ENCODE measurements at places on chromosomes 16 and 17.

GRCh38 chr16:4790871-4791270 is 2.7 kb upstream of the SEPTIN12 start:
- DNase-seq, result no peak

DNA sequence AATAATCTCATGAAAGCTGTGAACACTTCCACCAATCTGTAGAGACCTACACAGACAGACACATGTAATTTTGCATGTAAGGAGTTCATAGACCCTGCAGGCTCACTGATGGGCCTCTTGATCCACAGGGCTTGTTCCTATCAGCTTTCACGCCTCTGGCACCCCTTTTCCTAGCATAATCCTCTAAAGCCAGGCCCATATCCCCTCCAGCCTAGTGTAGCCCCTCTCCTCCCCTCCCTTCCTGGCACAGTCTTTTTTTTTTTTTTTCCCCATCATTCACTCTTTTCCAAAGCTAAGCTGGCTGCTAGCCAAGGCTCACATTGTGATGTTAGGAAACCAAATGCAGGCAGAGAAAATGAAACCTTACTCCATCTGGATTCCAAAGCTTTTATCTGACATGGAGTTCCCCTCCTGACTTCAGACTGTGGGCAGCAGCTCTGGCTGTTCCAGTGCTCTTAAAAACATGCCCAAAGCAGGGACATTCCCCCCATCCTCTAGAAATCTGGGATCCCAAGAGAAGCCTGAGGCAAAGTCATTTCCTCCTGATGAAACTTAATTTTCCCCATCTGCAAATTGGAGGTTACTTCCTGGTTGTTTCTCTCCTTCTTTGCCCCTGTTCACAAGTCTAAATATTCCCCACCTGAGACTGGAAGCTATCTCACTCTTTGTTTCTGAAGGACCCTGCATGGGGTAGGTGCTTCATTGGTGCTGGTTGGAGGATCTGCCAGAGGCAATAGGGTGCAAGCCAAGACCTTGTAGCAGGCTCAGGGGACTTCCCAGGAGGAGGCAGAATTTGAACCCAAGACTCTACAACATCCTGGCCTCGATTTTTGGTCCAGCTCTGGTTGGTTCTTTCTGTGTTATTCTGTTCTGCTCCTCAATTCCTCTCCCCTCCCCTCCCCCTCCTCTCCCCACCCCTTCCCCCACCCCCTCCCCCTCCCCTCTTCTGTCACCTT is 9.9 kb upstream of the CCL5 start:
- no peak for DNase-seq

DNA sequence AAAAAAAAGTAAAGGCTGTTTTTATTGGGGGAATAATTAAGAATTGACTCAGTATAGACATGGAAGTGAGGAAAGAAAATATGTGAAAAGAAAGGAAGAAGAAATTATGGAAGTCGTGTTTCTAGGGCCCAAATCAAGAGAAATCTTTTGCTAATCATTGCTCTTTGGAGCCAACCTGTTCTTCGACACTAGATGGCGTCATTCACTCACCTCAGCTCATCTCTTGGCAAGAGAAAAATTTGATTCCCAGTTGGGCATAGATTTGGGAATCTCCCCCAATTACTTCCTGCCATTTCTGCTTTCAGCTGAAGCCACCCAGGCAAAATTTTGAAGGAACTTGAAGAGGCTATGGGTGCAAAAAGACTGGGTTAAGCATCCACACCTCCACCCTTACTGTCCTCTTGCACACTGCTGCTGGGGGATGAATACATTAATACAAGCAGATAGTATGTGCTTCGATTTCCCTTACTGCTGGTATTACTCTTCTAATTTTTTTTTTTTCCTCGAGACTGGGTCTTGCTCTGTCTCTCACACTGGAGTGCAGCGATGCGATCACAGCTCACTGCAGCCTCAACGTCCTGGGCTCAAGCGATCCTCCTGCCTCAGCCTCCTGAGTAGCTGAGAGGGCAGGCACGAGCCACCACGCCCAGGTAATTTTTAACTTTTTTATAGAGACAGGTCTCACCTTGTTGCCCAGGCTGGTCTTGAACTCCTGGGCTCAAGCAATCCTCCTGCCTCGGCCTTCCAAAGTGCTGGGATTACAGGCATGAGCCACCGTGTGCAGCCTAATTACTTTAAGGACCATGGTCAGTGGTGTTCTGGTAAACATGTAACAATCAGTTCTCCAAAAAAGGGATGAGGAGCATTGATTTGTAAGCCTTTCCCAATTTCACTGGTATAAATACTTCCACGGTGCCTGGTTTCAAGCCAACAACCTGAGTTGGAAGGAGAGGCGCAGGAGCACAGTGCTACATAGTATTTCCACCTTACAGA is 13.5 kb downstream of the PSMD7 start:
- peak; percentile 47 for DNase-seq

- DNase-seq, result no peak
Measured at GRCh38 chr16:29806641-29807425, 504 bp downstream of the MAZ start.

- DNase-seq, result no peak
Measured at GRCh38 chr16:11360641-11361373, 15.5 kb downstream of the RMI2 start.

DNA sequence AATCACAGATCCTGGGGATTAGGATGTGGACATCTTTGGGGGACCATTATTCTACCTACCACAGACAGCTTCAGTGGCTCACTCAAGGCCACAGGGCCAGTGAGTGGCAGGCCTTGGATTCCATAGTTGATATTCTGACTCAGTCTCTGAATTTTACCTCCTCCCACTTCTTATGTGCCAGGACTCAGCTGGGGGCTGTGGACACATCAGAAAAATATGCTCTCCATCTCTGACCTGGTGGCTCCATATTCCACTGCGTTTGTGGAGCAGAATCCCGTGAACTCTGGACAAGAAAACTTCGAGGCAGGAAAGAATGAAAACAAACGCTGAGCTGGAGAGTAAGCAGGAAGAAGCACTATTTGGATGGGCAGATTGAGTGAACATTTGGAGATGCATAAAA is 301.8 kb upstream of the MAF start:
- no peak for DNase-seq

- DNase-seq, result no peak
Measured at GRCh38 chr17:81616877-81617276, 20.0 kb downstream of the NPLOC4 start.

DNA sequence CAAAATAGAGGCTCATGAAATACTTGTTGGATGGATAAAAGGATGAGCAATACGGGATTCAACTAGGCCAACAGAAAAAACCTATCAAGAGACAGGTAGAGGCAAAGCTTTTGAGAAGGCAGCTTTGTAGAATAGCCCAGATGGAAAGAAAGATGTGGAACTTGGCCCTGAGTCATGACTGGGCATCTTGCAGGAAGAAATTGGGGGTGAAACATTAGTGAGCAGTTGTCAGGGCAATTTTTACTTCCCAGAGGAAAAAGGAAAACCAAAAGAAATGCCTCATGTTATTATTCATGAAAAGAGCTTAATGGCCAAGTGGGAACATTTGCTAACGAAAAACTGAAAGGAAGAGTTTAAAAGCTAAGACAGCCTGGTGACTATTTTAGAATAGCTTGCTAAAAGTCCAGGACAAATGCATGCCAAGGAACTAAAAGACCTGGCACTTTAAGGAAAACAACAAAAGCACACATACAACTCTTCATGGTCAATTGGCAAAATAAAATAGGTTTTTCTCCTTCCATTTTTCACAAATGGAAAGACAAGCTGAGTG is 180.1 kb downstream of the HS3ST3A1 start:
- no peak for DNase-seq

DNA sequence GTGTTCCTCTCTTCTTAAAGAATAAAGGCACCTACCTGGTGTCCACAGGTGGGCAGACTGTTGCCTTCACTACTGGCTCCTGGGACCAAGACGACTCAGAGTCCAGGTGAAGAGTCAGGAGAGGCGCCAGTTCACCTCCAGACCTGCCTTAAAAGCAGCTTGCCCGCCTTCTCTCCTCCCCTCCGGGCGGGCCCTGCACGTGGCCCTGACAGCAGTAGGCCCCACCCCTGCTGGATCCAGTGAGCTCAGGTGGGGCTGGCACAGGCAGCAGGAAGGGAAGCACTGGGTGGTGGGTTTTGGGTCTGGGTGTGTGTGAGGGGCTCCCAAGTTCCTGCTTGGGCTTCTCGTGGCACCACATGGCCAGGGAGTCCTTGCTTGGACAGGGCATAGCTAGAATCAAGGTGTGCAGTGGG is at the start of gene TNS4:
TSS of gene TNS4 (minus strand) at position 125 of the 413 bp plus-strand sequence. CDS start 5,198 bp downstream, outside the sequence.
- no peak for DNase-seq

DNA sequence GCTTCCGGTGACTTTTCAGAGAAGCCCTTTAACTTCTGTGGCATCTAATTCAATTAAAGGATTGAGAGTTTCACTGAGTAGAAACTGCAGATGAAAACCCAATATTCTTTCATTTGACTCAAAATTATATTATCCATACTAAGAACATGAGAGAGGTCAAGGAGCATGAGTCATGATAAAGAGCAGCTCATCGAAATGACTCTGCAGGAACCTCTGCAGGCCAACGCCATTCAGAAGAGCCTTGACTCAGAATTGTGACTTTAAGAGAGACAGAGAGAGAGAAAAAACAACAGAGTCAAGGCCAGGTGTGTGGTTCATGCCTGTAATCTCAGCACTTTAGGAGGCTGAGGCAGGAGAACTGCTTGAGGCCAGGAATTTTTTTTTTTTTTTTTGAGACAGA is 417.2 kb upstream of the XYLT1 start:
- DNase-seq, result no peak

DNA sequence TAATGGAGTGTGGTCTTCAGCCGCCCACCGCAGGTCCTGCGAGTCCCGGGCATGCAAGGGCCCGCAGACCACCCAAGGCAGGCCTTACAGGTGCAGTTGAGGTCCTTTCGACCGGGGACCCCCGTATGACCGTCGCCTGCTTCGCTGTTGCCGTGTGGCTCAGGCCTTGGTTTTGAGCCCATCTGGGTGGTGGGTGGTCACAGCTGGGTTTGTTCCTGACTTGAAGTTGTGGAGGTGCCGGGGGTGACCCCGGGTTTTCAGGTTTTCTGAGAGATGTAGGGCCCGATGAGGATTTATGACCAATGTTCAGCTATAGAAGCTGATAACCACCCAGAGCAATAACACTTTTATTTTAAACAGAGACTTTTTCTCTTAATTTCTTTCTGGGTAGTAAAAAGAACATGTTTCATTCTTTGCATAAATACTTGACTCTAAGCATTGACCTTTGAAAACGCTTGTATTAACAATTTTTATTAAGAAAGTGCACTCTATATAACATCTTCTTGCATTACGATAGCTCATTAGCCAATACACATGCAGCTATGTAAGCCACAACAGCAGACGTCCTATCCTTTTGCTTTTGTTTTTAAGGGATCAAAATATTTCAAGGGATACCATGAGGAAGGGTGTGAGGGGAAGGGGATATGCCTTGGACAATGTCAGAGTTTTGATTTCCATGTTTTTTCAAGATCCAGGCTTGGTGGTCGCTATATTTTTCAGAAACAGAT is 1.9 kb downstream of the FOXL1 start:
- DNase-seq, result no peak

DNA sequence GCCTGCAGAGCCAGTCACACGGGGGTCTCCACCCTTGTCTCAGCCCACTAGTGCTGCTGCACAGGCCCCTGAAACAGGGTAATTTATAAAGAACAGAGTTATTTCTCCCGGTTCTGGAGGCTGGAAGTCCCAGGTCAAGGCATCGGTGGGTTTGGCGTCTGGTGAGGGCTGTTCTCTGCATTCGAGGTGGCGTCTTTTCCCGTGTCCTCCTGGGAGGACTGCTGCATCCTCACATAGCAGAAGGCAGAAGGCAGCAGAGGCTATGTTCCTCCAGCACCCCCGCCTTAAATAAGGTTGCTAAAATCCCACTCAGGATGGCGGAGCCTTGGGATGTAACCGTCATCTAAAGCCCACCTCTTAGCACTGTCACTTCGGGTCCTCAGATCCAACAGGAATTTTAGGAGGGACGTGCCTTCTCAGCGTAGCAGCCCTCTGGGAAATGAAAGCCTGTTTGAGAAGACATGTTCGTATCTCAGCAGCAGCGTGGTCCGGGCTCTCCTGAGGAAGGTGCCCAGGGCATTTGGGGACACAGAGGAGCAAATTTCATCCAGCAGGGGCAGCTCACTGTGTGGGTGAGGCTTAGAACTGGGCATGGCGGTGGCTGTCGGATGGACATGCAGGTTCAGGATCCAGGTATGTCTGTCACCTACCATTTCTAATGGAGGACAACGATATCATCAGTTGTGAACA is 221.6 kb upstream of the CHMP6 start:
- DNase-seq, result no peak

- no peak for DNase-seq
Measured at GRCh38 chr16:87363771-87364455, 19.7 kb downstream of the FBXO31 start.

- no peak for DNase-seq
Measured at GRCh38 chr17:71114911-71115668, 945.8 kb downstream of the KCNJ2 start.

DNA sequence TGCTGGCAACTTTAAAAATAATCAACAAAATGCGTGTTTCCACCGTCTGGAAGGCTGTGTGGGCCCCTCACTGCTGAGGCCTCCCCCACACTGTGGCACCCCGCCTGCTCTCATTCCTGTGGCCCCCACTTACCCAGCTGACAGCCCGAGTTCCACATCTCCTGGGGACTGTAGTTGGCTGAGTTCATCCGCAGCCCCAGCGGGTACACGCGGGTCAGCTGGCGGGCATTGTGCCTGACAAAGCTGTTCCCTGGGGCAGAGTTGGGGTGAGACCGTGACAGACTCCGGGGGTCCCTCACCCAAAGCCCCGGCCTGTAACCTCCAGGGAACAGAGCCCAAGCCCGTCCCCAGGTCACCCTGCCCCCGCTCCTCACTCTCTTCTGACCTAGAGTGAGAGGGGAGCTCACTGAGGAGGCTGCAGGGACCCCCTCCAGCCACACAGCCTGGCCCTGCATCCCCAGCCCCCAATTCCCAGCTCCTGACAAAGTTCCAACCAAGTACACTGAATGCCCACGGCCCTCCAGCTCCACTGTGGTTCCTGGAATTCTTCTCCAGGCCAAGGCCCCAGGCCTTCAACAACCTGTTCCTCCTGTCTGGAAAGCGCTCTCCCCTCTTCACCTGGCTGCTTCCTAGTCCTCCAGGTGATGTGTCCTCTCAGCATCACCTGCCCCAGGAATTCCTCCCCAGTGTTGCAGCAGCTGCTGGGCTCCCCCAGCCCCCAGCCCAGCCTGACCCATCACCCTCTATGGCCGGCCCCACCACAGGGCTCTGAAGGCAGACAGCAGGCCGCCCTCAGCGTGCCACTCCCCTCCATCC is 18.0 kb downstream of the PLCD3 start:
- DNase-seq, result no peak

DNA sequence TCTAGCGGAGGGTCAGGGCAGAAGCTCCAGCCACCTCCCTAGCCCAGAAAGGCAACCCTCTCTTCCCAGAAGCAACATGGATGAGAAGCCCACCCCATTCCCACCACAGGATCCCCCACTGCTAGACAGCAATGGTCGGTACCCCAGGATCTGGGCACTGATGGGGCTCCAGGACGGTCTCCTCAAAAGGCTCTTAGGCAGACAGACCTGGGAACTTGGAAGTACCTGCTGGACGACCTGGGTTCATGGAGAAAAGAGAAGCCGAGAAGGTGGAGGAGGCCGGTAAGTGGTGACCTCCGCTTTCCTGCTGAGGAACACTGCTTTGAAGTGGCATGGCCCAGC is 96.6 kb downstream of the TBC1D16 start:
- no peak for DNase-seq

GRCh38 chr17:2500446-2500845 is 11.2 kb downstream of the METTL16 start:
- no peak for DNase-seq
